ENCODE measurements at places on chromosomes 4 and X. TPM values are rescaled to one million over a fixed set of nuclear protein-coding genes. Genes with fewer than 3 reads are reported as not detected.

GRCh38 chrX:29231800-29232199, 644.6 kb downstream of the IL1RAPL1 start:
- no peak for DNase-seq

DNA sequence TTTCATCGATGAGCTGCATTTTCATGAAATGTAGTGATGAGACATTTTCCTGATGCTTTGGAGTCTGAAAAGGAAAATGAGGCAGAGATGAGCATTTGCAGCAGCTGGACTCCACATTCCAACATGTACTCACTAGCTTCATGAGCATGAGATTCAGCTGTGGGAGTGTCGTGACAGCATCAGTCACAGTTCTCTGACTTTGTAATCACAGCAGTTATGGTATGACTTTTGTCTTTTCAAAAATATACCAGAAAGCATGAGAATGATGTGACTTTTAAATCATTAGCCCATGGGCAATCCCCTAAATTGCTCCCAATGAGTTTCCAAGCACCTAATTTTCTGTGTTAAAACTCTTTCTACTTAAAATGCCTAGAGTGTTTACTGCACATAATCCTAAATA, 18.3 kb upstream of the MSL3 start:
- DNase-seq, result no peak

GRCh38 chr4:28211676-28212470, 1351.2 kb downstream of the STIM2 start:
- DNase-seq, result no peak

- DNase-seq, result no peak
Measured at GRCh38 chrX:54029529-54030143, 14.6 kb downstream of the PHF8 start.

DNA sequence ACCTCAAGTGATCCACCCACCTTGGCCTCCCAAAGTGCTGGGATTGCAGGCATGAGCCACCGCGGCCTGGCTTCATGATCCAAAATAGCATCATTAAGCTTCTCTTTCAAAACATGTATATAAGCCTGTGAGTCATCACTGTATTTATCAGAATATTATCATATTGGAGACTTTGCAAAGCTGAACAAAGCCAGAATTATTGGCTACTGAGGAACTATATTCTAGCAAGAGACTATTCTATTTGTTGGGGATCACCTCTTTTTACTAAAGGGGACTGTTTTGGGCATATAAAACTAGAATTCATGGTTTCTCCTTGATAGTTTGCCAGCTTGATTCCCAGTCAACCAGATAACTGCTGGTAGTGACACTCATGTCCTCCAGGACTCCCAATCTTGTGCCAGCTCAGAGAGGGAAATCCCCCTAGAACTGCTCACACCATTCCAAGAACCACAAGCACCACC, 40.1 kb downstream of the TET2 start:
- DNase-seq, result no peak

DNA sequence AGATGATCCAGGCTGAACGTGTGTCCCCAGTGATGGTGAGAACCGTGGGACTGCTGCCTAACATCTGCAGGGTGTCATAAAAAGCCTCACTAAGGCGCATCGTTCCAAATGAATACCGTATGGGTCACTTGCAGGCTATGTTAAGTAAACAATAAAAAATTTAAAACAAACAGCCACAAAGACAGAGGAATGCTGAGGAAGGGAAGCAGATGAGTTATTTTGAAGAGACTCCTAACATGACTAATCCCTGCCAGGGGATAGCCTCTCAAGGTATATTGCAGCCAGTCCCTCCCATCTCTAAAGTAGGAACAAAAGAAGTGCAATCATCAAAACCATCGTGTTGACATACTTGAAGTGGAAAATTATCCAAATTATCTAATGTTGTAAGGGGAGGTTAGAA, 83.8 kb downstream of the UNC5C start:
- DNase-seq, result no peak

- DNase-seq, result no peak
Measured at GRCh38 chr4:109406337-109406931, 27.2 kb upstream of the SEC24B start.

DNA sequence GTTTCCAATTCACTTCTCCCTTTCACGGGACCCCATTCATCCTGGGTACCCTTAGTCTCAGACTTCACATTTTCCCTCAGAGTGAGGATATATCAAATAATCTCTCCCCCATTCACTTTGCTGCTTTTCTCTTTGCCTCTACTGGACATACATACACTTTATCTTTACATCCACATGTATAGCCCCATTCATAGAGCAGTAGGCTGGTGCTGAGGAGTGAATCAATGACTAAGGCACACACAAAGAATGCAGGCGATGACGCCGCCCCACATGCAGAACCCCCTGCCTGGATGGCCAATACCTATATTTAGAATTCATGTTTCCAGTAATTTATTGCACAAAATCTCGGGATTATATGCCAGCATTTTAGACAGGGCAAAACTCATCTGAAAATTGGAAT, 554.3 kb upstream of the TENM3 start:
- no peak for DNase-seq

DNA sequence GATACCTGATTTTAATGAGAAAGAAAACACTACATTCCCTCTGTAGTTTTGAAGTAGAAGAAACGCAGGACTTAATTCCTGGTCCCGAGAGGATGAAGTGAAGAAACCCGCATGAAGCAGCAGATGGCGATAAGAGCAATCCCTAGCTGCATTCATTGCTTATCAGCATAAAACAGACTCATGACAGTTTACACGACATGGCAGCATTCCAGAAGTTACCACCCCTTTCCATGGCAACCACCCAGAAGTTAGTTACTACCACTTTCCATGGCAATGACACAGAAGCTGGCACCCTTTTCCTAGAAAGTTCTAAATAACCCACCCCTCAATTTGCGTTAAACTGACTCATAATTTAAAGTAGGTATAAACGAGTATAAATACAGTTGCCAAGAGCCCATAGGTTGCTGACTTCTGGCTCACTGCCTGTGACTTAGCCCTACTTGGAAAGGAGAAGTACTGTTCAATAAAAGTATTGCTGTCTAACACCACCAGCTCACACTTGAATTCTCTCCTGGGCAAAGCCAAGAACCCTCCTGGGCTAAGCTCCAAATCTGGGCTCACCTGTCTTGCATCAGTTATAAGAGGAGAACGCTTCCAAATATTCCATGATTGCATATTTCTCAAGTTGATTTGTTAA, 5.5 kb upstream of the XAGE2 start:
- DNase-seq, result no peak

DNA sequence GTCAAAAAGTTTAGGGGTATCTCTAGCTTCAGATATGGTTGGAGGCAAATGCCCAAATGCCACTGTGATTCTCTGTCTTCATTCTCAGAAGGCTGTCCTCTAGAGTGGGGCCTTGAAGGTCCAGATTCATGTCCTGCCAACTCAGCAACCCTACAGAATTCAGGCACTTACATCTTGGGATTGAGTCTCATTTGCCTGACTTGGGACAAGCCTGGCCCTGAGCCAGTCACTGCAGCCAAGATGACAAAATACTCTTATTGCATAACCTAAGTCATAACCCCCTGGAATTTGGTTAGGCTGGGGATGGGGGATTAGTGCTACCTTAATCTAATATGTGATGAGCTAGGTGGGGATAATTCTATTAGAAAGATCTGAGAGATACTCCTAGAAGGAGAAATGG, 100.5 kb downstream of the AREG start:
- no peak for DNase-seq

DNA sequence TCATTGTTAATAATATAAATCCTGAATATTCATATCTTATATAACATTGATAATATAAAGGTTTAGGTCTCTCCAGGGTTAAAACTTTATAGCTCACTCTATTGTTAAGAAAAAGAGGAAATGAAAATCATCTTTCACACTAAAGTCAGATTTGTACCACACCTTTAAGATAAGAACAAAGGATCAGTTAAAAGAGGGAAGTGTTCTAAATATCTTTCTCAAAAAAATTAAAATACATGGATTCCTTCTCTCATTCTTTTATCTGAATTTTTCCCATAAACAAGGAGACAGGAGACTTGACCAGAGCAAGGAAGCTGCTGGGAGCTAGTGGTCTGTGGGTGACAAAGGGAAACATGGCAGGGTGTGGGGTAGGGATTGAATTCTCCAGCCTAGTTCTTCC, 323.0 kb upstream of the CPXCR1 start:
- no peak for DNase-seq

GRCh38 chr4:162803378-162803777, 363.3 kb downstream of the NAF1 start:
- DNase-seq, result no peak

GRCh38 chrX:88439935-88440334, 307.1 kb upstream of the CPXCR1 start:
- no peak for DNase-seq

CFAP99 gene
- 0.50 TPM for polyA plus RNA-seq

HTN3 gene
- polyA plus RNA-seq, result not detected

ZCCHC13 gene
- polyA plus RNA-seq, result not detected

ZAR1 gene
- not detected for polyA plus RNA-seq

SLC4A4 gene
- polyA plus RNA-seq, result 64.4 TPM

SPINK2 gene
- 0.17 TPM for polyA plus RNA-seq

SULT1B1 gene
- polyA plus RNA-seq, result 0.94 TPM

ADAM29 gene
- 0.01 TPM for polyA plus RNA-seq

SPANXB1 gene
- not detected for polyA plus RNA-seq

CCDC110 gene
- 2.7 TPM for polyA plus RNA-seq

CFAP299 gene
- polyA plus RNA-seq, result 1.3 TPM
